Activated gamma-delta T cell treated with Interleukin-2 at 50 U/mL for 16 hours (primary cell): ENCODE measurements at places on chromosomes 3 and 15.

DNA sequence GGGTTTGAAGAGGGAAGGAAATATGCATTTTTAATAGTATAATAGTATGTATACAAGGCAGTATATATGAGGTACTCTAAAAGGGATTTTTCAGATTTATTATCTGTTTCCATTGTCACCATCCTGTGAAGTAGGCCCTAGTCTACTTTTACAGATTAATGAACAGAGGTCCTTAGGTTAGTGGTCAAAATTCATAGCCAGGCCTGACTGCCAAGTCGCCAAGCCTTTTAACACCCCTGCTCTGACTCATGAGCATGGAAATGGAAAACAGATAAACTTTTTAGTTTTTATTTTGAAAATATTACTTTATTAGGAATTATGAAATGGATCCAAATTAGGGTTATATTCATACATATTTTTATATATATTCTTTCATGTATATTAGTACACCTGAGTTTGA lies 146.9 kb downstream of the BBX start:
- DNase-seq: no peak

- no peak for DNase-seq
Observed at GRCh38 chr3:2363854-2364253, 265.2 kb downstream of the CNTN4 start.

- no peak for DNase-seq
Observed at GRCh38 chr15:80732818-80733217, 37.7 kb downstream of the ABHD17C start.

DNA sequence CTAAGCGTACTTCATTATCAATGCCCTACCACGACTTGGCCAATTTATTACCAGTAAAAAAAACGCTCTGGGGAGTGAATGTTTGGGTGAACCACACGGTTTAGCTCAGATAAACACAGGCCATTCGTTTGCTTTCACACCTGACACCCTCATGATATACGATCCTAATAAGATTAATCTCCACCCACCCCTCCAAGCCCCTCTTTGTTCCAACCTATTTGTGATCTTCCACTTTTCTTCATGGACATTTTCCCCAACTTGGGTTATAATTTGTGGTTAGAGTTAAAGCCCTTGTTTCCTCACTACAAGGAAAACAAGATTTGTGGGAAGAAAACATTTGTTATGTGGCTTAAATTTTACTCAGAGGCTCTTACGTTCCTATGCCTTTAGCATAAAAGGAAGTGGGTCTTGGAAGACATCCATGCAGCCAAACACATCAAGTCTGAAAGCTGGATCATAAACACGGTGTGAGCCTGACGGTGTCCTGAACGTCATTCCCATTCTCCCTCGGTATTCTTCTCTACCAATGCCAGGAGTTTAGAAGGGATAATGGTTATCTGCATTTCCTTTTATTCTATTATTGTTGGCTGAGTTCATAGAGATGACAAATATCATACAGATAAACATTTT lies 518.9 kb downstream of the NR2F2 start:
- no peak for DNase-seq

GRCh38 chr3:23760871-23761373 lies 44.8 kb upstream of the UBE2E1 start:
- no peak for DNase-seq

DNA sequence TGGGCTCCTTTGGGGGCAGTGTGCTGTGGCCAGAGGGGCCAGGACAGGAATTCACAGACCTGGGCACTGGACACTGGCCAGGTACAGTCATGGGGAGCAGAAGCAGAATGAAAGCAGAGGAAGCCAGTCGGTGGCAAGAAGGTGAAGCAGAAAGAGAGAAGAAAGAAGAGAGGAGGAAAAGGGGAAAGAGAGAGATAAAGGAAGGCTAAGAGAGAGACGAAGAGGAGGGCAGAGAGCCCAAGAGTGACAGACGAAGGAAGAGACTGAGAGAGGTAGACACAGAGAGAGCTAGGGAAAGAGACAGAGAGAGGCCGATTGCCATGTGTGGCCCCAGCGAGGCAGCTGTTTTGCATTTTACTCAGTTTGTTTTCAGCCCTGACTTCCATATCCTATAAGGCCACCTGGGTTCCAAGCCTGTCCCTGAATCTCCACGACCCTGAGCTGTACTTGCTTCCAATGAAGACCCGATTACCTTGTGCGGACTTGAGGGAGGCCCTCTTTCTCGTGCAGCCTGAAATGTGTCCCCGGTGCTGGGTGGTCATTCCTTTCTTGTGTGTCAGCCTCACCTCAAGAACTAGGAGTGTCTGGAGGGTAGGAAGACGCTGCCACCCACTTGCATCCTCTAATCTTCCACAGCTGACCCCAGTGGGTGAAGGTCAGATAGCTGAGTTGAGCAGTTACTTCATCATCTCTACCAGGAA lies 73.9 kb downstream of the LSM3 start:
- DNase-seq: no peak

DNA sequence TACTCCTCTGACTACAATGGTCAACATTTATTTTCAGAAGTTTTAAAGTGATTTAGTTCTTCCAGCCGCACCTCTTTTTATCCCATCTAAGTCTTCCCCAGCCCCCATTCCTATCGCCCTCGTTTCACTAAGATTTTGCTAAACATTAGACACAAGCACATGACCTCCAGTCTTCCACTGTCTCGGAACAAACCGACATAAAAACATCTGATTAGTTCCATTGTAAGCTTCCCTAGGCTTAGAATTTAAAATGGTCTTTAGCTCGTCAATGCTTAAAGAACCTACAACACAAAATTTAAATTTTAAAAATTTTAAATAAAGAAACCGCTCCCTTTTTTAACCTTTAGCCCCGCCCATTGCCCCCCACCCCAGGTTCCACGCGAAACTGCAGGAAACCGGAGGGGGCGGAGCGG lies 284 bp upstream of the TSC22D2 start:
- no peak for DNase-seq

GRCh38 chr15:75348562-75349350 lies 1.9 kb downstream of the NEIL1 start:
- DNase-seq: no peak

- no peak for DNase-seq
Observed at GRCh38 chr3:122893282-122893681, 98.4 kb downstream of the SLC49A4 start.

DNA sequence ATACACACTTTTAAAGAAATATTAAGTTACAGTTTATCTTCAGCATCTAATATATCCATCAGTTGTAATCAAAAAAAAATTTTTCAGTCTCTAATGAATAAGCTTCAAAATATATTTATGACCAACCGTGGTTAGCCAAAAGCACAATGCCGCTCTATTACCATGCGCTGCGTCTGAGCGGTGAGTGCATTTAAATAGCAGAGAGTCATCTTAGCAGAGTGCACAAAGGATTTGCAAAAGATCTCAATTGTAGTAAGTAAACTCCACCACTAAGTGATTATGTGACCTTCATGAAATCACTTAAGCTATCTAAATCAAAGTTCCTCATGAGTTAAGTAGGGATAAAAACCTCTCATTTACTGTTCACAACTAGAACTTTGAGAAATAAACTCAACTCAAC lies 4.9 kb downstream of the TP63 start:
- DNase-seq: no peak

GRCh38 chr15:52414936-52415335 lies 113.7 kb downstream of the MYO5A start:
- no peak for DNase-seq

DNA sequence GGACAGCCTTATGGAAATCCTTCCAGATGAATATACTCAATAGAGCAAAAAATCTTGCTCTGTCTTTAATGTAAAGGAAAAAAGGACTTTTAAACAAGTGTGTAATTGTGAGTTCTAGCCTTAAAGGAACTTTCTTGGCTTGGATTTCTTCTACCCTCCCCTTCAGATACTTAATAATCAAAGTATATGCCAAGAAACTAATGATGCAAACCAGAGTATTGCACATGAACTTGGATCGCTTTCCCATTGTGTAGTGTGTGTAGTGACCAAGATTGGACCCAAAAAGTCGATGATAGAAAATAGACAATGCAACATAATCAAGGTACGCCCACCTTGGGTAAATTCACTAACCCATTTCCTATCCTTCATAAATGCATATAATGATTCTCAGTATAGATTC lies 123.8 kb downstream of the TIGIT start:
- no peak for DNase-seq

DNA sequence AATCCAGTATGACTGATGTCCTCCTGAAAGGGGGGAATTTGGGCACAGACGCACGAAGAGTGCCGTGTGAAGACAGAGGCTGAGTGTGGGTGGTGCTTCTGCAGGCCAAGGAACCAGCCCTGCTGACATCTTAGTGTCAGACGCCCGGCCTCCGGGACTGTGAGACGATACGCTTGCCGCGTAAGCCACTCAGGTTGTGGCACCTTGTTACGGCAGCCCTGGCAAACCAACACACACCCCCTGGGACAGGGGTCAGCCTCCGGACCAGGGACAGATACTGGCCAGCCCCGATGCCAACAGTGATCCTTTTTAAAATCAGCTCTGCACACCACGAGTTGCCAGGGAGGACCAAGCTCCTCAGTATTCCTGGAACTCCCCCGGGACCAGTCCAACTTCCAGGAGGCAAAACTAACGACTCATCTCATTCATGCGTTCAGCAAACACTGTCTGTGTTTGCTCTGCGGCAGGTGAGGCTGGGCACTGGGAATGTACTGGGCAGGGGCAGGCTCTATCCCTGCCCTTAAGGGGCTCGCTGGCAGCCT lies 21.2 kb upstream of the PIGZ start:
- no peak for DNase-seq

GRCh38 chr15:67820992-67821783 lies 4.1 kb upstream of the SKOR1 start:
- peak; percentile 28 for DNase-seq

DNA sequence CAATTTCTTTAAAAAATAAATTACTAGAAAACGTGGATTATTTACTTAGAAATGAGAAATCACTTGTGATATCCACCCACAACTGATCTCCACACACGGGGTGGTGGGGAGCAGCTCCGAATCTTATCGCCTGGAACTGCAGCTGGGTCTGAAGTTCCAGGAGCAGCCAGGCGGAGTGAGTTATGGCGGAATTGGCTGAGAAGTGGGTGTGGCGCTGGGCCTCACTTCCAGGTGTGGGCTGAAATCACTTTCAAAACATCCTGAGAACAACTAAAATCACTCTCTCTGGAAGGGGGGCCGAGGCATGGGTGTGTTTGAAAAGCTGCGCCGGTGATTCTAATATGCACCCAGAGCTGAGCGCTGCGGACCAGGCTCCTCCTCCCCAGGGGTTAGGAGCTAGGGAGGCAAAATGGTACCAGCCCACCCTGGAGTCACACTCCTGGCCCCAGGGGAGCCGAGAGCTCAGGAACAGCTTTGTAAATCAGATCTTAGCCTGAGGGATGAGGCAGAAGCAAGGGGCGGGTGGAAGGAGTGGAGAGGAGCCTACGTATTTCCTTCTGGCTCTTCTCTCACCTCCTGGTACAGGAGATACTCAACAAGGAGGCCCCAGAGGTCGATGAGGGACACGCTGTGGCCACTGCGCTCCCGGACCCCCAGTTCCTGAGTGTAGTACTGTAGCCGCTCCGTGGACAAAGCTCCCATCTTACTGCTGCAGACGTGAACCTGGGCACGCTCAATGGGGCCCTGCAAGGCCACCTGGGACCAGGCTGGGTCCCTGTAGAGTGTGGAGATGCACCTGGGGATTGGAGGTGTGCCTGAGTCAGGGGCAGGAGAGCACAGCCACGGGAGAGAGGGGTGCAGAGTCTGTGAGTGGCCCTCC lies 9.6 kb downstream of the PLA2G4F start:
- no peak for DNase-seq

DNA sequence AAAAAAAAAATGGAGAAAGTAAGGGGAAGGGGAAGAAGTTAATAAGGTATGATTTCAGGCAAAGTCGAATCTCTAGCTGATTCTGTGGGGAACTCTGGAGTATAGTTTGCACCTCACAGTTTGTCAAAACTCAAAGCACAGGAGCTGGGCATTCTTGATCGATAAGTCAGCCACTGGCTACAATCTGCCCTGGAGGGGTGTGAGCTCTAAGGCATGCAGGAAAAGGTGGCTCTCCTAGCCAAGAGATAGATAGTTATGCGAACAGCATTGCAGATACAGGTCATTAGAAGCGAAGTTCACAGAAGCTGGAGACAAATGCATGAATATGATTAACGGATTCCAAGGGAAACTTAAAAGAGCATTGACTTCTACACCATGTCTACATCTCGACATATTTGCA lies 952.6 kb downstream of the AGBL1 start:
- DNase-seq: no peak

GRCh38 chr3:46981932-46982471 lies 2.5 kb downstream of the NBEAL2 start:
- no peak for DNase-seq

GRCh38 chr15:33148129-33148751 lies 46.3 kb downstream of the FMN1 start:
- DNase-seq: no peak

DNA sequence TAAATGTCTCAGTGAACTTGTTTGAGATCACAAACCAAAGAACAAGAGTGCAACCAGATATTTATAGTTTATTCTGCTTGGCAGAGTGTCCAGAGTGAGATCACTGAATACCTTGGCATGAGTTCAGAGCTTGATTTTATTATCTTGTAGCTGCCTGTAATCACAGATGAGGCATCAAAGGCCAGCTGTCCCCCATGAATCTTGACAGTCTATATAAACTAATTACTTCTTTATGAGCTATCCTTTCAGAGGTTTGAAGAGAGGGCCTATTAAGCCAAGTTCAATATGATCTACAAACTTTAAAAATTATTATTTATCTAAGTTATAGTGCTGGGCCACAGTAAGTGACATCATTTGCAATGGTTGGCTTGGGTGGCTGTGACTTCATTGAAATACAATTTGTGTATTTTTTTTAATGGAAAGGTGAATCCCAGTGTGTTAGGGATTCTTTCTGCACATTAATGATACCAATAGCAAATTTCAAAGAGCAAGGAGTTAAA lies 251.5 kb downstream of the CLSTN2 start:
- no peak for DNase-seq

DNA sequence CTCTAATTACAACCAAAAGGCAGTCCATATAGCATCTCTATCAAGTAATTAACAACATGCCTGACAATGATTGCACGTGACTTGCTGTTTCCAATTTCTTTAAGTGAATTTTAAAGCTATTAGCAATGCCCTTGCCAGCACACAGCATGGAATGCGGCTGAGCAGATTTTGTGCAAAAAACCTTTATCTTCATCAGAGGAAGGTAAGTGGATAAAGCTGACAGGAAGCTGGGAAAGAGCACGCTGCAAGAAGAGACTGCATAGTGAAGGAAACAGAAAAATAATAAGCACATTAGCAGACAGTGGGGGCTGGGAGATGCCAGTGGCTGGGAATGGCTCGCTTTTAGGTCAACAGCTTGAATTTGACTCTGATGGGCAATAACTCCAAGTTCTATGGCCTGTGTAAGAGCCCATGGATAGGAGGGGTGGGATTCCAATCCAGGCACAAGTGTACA lies 138.8 kb downstream of the PDZRN3 start:
- DNase-seq: no peak

GRCh38 chr15:88800738-88801137 lies 2.5 kb upstream of the ACAN start:
- no peak for DNase-seq

DNA sequence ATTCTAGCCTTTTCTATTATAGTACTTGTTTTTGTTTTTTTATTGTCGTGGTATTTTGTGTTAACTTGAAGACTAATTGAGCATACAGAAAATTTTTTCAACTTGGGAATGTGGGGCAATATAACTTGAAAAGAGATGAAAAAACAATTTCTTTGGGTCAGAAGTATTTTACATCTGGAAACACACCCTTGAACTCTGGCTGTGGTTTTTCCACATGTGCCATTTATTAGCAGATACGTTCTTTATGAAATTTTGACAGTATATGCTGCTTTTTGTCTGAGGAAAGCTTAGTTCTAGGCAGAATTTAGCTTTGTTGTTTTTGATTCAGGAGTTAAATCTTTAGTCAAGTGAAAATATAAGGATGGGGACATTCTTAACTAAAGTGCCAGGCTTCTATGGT lies 44.7 kb downstream of the TCF12 start:
- DNase-seq: no peak
